Cortex of kidney (tissue), 1 donor: ENCODE measurements at places on chromosomes 1 and 21.

GRCh38 chr1:172324761-172325160, 95.7 kb upstream of the C1orf105 start:
- no peak for DNase-seq

DNA sequence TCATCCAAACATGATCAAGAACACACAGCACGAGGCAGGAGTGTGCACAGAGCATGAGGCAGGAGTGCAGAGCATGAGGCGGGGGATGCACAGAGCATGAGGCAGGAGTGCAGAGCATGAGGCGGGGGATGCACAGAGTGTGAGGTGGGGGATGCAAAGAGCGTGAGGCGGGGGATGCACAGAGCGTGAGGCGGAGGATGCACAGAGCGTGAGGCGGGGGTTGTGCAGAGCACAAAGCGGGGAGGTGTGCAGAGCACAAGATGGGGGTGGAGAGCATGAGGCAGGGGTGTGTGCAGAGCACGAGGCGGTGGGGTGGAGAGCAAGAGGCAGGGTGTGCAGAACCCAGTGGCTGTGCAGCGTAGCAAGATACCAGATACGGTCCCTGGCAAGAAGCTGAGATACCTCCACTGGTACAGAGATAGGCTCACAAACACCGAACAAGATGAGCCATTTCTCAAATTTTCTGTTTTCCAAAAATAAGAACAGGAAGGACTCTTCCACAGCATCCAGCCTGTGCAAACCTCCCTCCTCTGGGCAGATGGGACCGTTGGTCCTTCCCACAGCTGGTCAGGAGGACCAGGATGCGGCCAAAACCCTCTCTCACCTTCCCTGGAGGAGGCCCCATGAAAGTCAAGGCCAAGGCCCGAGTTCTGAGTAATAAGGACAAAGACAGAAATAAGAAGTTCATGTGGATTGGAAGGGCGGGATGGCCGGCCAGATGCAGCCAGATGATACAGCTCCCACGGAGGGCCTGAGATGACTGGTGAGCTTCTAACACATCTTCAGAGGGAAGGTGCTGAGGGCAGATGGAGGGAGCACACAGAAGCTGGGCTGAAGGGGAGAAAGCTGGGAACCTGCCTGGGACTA, 12.0 kb downstream of the SPATC1L start:
- DNase-seq, result no peak

GRCh38 chr1:108947871-108948525, 15.3 kb downstream of the CLCC1 start:
- no peak for DNase-seq

- no peak for DNase-seq
These were observed 15.4 kb upstream of the MUTYH start for GRCh38 chr1:45355683-45356082.

DNA sequence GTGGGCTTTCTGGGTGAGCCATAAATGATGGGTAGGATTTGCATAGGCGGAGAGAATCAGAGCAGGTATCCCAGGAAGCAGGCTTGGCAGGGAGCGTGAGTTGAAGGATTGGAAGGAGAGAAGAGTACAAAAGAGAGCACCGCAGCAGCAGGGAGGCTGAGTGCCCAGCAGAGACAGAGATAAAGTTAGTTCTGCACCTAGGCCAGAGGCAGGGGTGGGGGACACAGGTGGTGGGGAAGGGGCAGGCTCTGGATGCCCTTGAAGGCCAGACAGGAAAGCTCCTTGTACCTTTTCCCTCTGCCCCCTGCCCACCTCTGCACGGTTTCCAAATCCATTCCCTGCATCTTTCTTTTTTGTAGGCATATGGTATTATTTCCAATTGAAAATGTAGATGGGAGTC, 33.0 kb upstream of the TRABD2B start:
- DNase-seq, result no peak

DNA sequence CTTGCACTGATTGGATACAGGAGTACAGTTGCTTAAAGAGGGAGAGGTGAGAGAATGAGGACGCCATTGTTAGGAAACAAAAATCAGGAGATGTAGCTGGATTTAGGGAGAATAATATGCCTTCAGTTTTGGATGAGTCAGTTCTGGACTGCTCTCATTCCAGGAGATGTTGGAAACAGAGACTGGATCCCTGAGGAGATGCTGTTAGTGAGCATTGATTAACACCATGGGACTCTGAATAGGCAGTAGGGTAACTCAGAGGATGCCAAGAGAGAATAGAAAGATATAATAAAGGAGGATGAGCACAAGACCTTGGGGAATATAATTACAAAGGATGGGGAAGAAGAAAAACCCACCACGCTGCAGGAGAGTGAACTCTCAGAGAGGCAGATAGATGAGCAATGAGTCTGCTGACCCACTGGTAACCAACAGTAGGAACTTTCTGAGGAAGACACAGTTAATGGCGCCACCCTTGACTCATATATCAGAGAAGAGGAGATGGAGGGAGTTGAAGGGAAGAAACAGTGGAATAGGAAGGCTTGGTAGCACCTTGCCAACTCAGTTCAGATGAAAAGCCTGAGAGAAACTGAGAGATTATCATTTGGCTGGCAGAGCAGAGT, 10.5 kb downstream of the KCNJ15 start:
- DNase-seq, result no peak

- no peak for DNase-seq
These were observed 287.8 kb downstream of the DUSP10 start for GRCh38 chr1:221454096-221454495.

GRCh38 chr21:41065539-41065938, 102.4 kb upstream of the BACE2 start:
- DNase-seq, result no peak

DNA sequence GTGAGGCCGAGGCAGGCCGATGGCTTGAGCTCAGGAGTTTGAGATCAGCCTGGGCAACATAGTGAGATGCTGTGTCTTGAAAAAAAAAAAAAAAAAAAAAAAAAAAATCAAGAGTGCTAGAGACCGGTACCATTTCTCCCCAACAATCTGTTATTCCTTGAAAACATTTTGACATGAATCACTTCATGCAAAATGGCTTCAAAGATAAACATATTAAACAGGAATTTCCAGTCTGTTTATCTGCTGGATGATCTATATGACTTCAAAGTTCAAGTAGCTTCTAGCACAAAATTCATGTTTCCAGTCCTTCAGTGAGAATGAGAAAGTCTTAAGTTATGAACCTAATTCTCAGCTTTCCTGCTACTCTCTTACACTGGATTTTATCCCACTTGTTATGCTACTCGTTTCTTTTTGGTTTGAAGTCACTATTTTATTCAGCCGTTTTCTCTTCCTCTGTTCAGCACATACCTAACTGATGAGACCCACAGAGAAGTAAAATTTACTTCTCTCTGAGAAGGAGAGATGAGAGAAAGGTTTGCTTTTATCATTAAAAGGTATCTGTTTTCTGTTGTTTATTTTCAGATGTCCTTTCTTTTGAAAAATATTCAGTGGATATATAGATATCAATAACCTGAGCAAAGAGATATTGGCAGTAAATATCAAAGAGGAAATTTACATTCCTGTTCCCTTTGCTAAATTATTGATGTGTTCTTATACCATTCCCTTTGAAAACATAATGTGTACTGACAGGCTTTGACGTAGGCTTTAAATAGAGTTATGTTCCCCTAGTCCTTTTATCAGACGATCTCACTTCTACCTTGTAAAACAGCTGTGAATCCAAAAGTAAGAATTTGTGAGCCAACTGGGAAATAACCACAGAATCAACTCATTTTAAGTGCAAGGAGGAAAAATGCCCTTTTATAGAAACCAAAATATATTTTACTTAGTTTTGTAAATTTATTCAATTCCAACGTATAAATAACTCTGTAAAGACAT, 38.2 kb downstream of the CD46 start:
- DNase-seq, result no peak

DNA sequence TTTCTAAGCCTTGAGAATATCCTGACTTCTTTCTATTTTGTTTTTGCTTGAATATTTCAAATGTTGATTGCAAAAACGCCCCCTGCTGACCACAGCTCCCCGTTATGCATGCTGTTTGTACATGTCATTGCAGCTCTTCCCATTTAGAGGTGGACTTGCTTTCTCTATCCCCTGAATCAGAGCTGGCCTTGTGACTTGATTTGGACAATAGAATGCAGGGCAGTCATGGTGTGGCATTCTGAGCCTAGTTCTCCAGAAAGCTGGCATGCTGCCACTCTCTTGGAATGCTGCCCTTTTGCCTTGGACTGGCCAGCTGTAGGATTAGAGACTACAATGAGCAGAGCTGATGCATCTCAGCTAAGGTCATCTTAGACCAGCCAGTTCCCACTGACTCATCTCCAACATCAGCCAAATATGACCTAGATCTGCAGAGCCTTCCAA, 1561.5 kb downstream of the MRPL39 start:
- no peak for DNase-seq

GRCh38 chr1:53769780-53770179, 30.8 kb upstream of the GLIS1 start:
- DNase-seq, result no peak

DNA sequence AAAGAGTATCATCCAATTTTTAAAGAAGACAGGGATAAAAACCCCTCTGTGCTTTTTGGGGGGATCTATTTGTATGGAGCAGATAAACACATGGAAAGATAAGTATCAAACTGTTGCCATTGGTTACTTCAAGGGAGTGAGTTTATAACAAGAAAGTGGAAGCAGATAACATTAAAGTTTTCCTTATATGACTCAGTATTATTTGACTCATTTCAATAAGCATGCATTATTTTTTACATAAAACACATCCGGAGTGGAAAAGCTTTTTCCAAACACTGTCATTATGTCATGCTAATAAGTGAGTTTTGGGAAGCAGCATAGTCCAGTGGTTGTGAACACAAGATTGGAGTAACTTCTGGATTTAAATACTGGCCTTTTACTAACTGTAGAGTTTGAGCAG, 452.2 kb downstream of the LTN1 start:
- no peak for DNase-seq

DNA sequence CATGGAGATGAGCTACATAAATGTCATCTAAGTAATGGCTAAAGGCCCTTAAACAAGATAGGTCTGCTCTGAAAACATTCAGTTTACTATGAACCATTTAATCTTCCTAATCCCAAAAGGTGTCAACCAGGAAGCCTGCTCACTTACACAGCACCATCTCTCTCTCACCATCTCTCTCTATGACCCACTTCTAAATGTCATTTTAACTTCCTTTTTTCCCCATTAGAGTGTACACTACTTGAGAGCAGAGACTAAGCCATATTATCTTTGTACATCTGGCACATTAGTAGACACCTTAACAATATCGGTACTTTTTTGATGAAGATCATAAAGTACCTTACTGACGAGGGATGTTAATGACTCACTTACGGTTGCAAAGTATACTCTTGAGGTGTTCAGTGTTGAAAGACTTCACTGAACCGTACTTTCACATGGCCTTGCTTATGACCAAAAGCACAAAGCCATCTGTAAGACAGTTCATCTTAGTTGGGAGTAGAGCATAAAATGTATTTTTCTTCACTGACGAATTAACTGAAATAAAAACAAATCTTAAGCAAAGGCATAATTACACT, 25.4 kb downstream of the FBXO42 start:
- DNase-seq, result no peak

GRCh38 chr1:228099331-228099732, 3.8 kb downstream of the C1orf35 start:
- DNase-seq, result no peak

- no peak for DNase-seq
These were observed 188.0 kb downstream of the RERE start for GRCh38 chr1:8629241-8630091.

- DNase-seq, result no peak
These were observed 344.8 kb downstream of the CHRM3 start for GRCh38 chr1:239731082-239731748.

DNA sequence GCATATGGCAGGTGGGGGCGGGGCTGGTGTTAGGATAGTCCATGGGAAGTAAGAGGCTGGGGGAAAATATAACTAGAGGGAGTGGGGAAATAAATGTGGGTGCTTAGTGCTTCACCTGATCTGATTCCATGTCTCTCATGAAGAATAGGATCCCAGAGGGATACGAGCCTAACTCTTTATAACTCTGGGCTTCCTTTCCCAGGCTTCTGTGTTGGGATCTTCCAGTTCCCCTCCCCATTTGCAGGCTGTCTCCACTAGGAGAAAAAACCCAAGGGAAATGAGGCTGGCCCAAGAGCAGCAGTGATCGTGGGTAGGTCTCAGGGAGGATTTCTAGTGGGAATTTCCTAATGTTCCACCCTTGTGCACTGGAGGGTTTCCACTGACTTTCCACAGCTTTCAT, 1.6 kb downstream of the KCNJ9 start:
- DNase-seq, result no peak

GRCh38 chr1:154391086-154391770, 13.9 kb upstream of the IL6R start:
- no peak for DNase-seq

DNA sequence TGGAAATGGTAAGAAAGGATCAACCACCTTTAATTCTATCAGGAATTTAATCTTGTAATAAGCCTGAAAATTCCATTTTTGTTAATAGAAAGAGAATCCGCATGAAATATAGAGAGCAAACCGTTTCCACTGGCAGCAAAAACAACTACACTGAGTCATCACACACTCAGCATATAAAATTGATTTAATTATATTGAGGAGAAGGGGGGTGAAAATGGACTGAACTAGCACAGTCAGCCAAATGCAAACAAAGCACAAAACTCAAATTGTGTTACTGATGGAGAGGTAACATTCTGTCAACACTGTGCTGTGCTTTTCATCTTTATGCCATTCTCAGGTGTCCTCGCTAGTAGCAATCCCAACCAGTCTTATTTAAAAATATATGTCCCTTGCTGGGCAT, 1583.9 kb downstream of the MRPL39 start:
- no peak for DNase-seq

GRCh38 chr1:203518541-203518940, 24.6 kb downstream of the OPTC start:
- no peak for DNase-seq

GRCh38 chr1:50106095-50106761, 2.5 kb upstream of the ELAVL4 start:
- DNase-seq, result no peak

DNA sequence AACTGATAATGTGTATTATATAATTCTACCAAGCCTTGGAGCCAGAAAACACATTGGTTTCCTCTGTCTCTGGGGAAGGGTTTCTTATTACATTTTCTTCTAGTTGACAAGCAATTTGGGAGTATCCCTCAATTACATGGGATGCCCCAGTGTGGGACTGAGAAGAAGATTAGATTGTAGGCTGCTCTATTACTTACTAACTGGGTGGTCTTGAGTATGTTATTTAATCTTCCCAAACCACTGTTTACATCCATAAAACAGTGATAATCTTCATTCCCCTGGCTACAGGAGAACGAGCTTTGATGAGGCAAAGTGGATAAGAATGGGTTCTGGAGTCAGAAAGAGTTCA, 105.8 kb downstream of the TSEN15 start:
- DNase-seq, result no peak

DNA sequence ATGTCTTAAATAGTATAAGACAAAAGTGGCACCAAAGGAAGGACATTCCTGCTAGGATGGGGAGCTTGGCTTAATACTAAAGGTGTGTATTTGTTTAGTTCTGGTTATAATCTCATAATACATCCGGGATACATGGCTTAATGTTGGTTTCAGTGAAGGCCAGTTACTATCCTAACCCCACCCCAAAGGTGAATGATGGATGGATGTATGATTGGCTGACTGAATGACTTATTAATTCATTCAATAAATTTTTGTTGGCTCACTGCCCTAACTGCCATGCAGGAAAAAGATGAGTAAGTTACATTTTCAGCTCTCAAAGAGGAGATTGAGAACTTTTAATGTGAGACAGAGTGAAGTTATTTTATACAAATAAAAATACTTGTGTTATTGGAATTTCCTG, 52.2 kb downstream of the PHACTR4 start:
- DNase-seq, result no peak
